ENCODE measurements at places on chromosomes 2 and 18.

DNA sequence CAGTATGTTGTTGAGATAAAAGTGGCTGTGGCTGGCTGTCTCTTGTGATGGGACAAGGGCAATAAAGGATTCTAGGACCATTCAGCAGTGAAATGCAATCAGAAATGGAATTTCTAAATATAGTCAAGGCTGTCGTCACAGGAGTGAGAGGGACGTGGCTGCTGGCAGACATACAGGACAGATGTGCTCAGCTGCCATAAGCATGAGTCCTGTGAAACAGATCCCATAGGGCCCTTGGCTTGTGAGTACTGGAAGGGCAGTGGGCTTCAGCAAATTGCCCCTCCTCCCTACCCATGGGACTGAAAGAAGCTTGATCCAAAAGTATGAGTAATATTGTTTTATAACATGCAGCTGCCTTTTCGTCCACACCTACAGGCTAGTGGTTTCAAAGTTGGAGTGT is 4.2 kb upstream of the CNNM3 start:
- DNase-seq = no peak

DNA sequence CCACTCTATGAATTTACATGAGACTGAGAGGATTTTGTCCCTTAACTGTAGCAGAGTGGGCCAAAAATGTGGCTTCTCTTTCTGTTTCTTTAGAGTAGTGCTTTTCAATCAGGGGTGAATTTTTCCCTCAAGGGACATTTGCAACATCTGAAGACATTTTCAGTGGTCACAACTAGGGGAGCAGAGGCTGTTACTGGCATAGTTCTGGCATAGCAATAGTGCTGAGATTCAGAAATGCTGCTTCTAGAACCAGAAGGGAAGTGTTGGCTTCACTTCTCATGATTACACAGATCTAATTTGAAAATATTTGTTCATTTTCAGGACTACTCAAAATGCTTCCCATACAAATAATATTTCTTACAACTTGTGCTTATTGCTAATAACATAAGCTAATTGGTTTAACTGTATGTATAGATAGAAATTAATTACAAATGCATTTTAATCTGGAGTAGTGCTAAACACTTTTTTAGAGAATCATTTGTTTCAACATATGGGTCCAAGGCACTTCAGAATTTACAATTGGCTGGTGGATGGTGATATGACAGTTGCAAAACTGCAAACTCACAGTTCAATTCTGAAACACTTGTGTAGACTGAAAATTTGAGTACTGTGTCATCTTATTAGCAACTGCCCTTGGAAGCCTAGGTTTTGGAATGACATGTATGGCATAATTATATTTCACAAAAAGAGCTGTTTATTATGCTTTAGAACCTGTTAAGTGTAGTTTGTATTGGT is 526.7 kb downstream of the THSD7B start:
- no peak for DNase-seq

- DNase-seq = no peak
These were observed 21.5 kb upstream of the BIN1 start for GRCh38 chr2:127128445-127128904.

GRCh38 chr2:212592695-212593094 is 54.1 kb upstream of the ERBB4 start:
- DNase-seq = no peak

DNA sequence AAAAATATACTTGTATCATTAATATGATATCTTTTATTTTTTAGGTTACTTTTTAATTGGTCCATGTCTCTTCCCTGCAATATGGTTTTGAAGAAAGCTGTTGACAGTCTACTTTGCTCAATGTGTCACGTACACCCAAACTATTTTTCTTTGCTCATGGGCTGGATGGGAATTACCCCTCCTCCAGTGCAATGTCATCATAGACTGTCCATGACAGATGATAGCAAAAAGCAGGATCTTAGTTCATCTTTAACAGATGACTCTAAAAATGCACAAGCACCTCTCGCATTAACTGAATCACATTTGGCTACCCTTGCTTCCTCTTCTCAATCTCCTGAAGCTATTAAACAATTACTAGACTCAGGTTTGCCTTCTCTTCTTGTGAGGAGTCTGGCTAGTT is 112.9 kb upstream of the TTC27 start:
- no peak for DNase-seq

- no peak for DNase-seq
These were observed 1052.8 kb upstream of the NRXN1 start for GRCh38 chr2:52084759-52085158.

DNA sequence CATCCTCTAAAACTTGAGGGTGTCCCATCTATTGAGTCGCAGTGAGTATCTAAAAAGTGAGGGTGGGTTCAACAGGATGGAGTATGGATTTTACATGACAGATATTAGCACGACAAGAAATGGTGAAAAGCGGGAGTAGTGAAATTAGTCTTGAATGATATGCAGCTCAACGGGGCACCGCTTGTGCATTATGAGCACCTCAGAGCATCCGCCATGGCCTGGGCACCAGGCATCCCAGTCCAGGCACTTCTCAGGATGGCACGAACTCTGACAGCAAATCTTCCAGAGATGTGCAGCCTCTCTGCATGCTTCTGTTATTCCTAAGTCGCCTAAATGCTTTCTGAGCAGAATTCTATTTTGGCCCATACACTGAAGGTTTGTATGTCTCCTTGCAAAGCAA is 57.1 kb downstream of the ZNF516 start:
- DNase-seq = no peak

DNA sequence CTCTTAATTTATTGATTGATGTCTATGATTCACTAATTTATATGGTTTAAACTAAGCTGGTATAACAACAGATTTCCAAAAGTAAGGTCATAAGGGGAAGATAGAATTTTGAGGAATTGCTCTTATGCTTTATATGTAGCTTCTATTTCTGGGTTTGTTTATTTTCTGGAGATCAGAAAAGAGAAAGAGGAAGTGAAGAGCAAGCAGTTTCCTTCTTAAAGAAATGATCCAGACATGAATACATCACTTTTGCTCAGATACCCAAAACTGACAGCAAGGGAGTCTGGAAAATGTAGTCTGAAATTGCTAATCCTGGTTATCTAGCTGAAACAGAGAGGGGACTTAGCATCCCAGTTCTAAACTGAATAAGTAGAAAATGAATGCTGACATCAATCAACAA is 912.5 kb upstream of the CRIM1 start:
- no peak for DNase-seq

DNA sequence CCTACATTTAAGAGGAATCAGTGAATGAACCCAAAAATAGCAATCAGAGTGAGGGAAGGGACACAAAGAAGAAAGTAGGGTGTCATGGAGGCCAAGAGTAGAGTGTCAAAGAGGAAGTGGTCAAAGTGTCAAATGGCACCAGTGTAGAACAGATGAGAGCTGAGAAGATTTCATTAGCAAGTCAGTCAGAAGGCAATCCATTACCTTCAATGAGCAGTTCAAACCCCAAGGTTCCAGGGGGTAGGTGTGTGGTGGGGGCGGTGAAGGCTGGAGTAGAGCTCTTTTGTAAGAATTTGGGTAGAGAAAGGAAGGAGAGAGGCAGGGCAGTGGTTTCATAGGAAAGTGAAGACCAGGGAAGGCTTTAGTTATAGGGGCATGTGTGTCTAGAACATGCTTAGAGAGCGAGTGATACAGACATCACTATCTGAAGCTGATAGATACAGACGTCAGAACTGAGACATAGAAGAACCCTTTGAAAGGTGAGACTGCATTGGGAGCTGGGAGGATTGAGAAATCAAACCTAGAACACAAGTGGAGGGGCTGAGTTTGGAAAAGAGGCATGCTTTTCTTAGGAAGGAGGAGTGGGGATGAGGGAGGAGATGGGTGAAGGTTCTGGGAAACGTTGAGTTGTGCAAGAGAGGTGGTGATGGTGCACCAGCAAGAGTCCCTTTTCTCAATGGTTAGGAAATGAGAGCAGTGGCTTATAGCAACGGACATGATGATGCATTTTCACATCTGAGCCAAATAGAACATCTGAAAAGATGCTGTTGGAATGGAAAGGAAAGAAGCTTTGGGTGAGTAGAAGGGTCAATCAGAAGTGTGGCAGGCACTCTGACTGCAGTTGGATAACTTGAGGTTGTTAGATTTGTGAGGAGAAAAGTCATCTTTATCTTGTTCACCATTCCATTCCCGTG is 48.9 kb upstream of the IL1RL1 start:
- no peak for DNase-seq

DNA sequence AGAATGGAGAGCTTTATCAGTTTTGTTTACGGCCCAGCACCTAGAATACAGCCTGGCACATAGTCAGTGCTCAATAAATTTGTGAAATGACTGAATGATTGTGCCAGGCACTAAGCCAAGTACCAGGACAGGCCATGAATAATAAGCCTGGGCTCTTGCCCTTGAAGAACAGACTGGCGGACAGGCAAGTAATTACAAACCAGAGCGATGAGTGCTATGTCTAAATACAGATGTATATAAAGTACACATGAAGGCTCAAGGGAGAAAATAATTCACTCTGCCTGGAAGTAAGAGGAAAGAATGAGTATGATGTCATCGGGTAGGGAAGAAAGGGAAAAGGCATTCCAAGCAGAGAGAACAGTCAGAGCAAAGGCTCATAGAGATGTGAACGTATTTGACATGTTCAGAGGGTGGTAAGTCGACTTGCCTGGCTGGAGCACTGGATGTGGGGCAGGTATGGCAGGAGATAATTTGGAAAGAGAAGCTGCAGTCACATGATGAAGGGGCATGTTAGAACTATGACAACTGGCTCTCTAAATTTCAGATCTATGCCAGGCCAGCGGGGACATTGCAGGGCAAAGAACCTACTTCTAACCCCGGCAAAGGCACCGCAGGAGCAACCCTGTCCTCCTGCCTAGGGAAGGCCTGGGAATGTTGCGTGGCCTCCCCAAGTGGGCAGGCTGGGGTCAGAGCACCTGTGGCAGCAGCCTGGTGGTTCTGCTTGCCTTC is 119.1 kb upstream of the STPG4 start:
- no peak for DNase-seq

- DNase-seq = no peak
These were observed 119.8 kb downstream of the PRKCE start for GRCh38 chr2:45771261-45771660.

GRCh38 chr2:86124683-86125082 is 18.6 kb downstream of the PTCD3 start:
- no peak for DNase-seq

DNA sequence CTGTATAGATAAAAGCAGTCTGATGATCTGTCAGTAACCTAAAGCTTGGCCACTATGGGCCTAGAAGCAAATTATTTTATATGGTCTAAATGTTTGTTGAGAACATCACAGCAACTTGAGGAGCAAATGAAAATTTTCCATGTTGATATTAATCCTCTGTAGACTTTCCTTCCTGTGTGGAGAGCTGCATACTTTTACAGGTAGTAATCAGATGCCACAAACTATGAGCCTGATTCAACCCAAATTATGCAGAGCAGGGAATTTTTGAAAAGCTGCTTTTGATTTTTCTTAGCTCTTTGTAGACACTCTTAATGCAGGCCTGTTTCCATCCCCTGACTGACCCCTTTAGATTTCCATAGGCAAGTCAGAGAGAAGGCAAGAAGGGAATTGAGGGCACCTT is 17.3 kb downstream of the PAX3 start:
- DNase-seq = no peak

DNA sequence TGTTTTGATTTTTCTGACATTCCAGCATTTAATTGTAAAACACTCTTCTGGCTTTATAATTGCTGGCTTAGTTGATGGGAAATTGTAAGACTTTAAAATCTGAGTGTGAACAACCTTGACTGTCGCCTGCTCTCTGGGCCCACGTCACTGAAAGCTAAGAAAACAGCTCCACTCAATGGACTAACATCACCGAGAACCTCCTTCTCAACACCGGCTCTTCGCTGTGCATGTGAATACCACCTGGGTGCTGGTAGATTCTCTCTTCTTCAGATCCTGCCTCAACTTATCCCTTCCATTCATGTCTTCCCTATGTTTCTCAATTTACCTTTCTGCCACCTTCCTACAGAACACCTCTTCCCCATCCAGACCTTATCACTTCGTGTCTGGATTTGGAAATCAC is 523.1 kb upstream of the ID2 start:
- no peak for DNase-seq

DNA sequence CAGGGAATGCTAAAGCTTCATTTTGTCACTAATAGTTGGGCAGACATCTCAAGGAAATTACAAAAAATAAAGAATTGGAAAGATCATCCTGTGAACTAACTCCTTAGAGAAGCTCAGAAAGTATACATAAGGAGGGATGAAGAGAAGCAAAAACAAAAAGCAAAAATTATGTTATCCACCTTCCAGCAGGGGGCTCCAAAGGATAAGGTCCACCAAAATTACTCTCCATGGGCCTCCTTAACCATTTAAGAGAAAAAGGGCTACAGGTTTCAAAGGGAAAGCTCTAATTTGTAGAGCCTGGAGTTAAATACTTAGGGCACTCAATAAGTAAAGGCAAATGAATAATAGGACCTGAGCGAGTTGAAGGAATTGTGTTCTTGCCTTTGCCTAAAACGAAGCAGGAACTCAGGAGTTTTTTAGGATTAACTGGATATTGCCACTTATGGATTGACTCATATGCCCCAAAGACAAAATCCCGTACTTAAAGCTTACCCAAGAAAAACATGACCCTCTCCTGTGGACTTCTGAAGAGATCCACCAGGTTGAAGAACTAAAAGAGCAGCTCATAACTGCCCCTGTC is 1167.9 kb downstream of the DSC3 start:
- DNase-seq = no peak

DNA sequence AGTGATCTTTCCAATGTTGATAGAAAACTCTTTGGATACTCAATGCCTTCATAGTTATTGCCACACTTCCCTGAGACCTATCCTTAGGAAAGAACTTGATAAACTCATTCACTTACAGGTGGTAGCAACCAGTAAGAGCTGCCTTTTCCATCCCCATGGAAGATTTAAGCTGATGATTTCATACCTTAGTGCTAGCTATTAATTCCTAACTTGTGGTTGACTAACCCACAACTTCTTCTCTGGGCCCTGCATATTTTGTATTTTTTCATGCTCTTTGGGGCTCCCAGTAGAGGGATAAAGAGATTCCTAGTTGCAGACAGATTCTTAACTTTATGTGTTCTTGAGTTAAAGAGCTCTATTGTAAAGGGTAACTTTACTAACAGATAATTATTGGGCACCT is 25.2 kb upstream of the SIX3 start:
- no peak for DNase-seq

GRCh38 chr2:232085164-232085563 is 123.7 kb downstream of the DIS3L2 start:
- no peak for DNase-seq

GRCh38 chr18:46071653-46072375 is at the start of gene PSTPIP2:
Gene PSTPIP2, minus strand, starts transcription at chr18:46072260. Its CDS starts 72 bp downstream, at chr18:46072188.
- DNase-seq = peak; percentile 55

DNA sequence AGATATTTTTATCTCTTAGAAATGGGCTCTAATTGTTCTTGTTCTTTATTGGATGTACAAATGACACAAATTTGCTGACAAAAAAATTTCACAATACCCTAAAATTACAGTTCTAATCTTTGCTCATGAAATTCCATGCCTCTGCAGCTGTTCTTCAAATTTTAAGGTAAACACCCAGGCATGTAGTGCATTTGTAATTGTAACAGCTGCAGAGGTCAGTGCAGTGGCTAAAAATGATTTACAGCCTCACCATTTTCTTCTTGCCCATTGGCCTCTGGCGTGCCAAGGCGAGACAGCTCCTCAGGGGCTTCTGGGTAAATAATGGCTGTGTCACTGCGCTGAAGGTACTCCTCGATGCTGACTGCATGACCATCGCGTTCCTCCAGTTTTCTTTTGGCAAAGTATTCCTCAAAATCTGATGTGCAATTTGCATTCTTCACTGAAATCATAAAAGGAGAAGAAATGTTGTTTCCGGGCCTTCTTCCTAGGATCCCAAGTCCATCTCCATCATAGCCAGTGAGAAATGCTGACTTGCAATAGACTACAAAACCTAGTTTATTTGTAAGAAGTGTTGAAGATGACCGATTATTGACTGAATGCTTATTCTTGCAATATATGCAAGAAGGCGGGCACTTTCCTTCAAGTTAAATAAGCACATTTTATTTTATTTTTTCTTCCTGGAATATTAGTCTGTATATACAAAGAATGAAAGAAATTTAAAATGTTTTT is 115.2 kb downstream of the ZEB2 start:
- DNase-seq = no peak

Measured in central memory CD4-positive, alpha-beta T cell (primary cell).